NCI-H187 (cell line): ENCODE measurements at places on chromosomes 13 and 19.

DNA sequence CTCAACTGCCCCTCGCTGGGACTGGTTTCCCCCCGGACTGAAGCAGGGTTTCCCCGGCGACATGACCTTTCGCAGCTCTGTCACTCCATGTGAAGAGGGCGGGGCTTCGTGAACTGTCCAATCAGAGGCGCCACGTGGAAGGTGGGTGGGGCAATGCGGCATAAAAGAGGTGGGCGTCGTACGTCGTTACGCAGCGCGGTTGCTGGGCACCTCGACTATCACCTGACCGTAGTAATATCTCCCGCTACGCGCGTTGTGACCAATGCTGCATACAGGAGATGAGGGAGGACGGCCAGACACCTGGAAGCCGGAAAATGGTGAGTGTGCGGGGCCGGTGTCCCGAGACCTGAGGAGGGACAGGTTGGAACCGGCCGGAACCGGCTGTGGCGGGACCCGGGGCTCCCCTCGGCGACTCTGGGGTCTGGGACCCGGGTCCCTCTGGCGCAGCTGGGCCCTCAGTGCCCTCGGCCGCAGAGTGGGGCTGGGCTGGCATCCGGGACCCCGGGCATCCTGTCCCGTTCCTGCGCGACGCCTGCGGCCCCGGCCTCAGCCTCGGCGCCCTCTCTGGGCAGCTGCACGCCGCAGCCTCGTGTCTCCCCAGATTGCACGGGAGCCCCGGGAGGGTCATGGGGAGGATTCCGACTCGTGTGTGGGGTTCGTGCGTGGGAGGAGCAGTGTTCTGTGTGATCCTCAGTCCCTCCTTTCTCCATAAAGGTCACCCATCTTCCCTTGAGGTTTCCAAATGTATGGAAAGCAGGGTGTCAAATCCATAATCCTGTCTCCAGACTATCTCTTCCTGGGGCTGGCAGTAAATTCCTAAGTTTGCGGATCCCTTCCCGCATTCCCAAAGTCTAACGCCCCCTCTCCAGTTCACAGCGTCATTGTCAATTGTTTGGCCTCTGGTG, 32.2 kb downstream of the ZNF136 start:
- no peak for DNase-seq

GRCh38 chr13:35448465-35448864, 28.0 kb downstream of the MAB21L1 start:
- DNase-seq: no peak

GRCh38 chr13:95020298-95020987, 280.8 kb downstream of the ABCC4 start:
- DNase-seq: no peak

DNA sequence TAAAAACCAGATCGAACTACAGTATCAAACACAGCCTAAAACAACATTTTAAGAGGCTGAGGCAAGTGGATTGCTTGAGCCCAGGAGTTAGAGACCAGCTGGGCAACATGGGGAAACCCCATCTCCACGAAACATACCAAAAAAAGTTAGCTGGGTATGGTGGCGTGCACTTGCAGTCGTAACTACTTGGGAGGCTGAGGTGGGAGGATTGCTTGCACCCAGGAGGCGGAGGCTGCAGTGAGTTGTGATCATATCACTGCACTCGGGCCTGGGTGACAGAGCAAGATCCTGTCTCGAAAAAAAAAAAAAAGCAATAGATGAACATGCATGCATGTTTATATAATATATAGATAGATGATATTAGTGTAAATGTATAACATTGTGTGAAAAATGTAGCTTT, 5.2 kb upstream of the MRPS31 start:
- no peak for DNase-seq

- DNase-seq: no peak
Observed at GRCh38 chr13:49436890-49437289, 7.0 kb downstream of the CAB39L start.

DNA sequence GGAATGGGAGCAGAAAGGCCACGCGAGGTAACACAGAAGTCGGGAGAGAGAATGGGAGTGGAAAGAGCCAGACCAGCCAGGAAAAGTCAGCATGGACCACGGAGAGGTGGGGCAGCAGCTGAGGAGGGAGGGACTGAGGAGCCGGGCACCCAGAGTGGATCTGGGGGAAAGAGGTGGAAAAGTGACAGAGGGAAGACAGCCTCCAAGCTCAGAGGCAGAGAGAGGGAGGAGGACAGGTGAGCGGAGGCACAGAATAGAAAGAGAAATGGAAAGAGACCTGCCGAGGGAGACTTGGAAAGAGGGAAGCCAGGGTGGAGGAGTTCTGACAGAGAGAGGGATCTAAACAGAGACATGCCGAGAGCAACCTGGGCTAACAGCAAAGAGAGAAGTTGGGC, 1.6 kb downstream of the GRIK5 start:
- no peak for DNase-seq

GRCh38 chr13:104584481-104584880, 1518.3 kb upstream of the SLC10A2 start:
- no peak for DNase-seq

- no peak for DNase-seq
Observed at GRCh38 chr19:29328586-29328985, 115.6 kb upstream of the UQCRFS1 start.

- DNase-seq: no peak
Observed at GRCh38 chr13:69866555-69866954, 241.1 kb upstream of the ATXN8OS start.

- DNase-seq: no peak
Observed at GRCh38 chr13:35836446-35836845, 294.7 kb downstream of the DCLK1 start.

- DNase-seq: no peak
Observed at GRCh38 chr13:28163587-28163986, 25.2 kb downstream of the PAN3 start.

- no peak for DNase-seq
Observed at GRCh38 chr19:41409288-41409687, 11.7 kb downstream of the BCKDHA start.

DNA sequence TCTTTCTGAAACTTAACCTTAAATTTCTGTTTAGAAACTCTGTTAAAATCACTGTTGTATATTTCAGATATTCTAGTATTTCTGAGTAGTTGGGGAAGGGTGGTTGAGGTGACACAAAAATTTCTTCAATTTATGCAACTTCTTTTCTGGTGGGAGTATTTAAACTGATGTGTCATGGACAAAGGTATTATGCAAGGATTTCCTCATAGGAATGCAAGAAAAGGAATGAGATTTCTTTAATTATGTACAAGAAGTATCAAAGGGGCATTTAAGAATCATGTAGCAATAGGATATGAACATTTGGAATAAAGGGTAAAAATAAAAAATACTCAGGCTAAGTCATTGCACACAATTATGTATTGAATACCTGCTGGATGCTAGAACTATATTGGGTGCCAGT, 575.8 kb upstream of the KLF12 start:
- DNase-seq: no peak

- DNase-seq: no peak
Observed at GRCh38 chr19:10871711-10872545, 575 bp downstream of the CARM1 start.

- no peak for DNase-seq
Observed at GRCh38 chr13:42615691-42616090, 41.7 kb downstream of the TNFSF11 start.

DNA sequence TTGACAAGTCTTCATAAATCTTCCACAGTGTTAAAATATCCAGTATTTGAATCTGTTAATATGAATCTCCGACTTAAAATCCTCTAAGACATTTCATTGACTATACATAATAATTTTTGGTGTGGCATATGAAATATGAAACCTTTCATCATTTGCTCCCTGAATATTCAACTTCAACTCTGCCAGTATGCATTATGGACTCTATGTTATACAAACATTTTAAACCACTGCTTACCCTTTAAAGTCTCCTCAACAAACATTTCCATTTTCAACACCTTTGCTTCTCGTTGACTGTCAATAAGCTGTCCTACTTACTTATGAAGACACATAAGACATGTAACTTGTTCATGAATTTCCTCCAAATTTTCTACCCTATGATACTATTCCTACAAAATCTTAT, 579.4 kb upstream of the SLITRK6 start:
- DNase-seq: no peak

DNA sequence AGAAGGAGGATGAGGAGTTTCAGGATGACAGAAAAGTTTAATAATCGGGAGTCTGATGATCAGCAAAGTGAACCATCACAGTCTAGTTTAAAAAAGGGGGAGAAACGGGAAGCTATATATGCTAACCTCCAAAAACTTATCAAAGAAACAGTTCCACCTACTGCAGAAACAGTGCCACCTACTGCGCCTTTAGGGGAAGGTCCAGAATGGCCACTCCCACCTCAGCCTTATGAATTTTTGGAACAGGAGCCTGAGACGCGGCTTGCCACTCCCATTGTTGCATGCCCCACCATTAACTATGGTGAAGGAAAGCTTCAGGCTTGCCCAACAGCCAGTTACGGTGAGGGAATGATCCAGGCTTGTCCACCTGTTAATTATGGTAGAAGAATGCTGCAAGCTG, 929.0 kb downstream of the SLITRK6 start:
- DNase-seq: no peak

DNA sequence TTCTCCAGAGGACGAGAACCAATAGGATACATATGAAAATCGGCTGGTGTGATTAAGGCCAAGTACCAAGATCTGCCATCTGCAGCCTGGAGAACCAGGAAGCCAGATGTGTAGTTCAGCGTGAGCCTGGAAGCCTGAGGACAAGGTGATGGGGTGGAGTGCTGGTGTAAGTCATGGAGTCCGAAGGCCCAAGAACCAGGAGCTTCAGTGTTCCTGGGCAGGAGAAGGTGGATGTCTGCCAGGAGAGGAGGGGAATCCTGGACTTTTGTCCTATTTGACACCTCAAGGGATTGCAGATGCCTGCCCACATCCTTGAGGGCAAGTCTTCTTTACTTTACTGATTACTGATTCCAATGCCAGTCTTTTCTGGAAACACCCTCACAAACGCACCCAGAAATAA, 71.5 kb downstream of the SPATA13 start:
- DNase-seq: no peak

- peak; percentile 8 for DNase-seq
Observed at GRCh38 chr13:94620286-94620896, 18.7 kb downstream of the GPR180 start.

DNA sequence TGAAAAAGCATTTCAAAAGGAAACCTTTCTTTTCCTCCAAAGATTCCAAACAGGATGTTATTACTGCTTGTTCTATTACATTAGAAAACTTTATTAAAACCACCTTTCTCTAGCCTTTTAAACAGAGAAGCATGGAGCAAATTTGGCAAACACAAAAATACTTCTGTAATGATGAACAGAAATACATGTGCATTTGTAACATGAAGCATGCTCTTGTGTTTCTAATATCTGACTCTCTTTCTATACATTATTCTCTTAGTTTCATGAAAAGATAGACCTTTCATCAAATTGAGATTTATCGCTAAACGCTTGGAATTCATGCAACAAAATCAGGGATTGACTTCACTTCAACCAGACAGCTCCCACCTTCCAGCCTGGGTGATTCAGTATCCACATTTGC, 152.8 kb upstream of the IRS2 start:
- DNase-seq: no peak

- peak; percentile 37 for DNase-seq
Observed at GRCh38 chr13:42106998-42107397, 58.5 kb downstream of the DGKH start.

DNA sequence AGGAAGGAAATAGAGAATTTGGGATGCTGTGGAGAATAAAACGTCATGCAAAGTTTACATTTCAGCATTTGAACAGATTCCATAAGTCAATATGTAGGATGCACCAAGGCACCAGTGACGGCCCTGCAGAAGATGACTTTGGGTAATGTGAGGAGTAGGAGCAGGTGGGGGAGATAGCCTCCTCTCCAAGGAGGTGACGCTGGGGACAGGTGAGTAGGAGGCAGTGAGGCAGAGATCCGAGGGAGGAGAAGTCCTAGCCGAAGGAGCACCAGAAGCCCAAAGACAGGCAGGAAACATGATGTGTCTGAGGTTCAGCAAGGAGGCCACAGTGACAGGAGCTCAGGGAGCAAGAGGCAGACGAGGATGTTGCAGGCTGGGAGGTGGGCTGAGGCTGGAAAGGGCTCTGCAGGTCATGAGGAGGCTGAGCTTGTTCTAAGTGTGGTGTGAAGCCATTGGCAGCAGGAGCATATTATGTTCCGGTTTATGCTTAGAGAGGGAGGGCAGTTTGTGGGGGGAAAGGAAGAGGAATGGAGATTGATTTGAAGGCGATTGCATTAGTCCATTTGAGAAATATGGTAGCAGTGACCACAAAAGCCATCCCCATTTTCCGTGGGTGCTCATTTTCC, 55.7 kb upstream of the C1QTNF9 start:
- no peak for DNase-seq

GRCh38 chr19:34350161-34350561, 14.8 kb upstream of the GPI start:
- DNase-seq: no peak

GRCh38 chr19:15390814-15391213, 11.2 kb upstream of the AKAP8 start:
- no peak for DNase-seq

DNA sequence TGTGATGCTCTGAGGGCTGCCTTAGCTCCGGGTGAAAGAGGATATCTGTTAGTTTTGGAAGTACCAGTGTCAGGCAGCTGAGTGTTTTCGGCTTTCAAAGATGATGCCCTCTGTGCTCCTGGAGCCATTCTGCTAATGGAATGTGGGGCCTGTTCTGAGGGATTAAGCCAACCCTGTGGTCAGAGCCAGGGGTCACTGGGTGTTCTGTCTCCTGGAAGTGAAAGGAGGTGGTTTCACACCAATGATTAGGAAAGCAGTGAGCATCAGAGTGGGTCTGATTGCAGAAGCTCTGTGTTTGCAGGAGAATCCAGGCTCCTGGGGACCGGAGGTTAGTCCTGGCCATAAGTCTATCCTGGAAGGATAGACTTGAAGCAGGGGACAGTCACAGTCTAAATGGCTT, 94.6 kb downstream of the UQCRFS1 start:
- no peak for DNase-seq

GRCh38 chr13:33116321-33117010, 100.2 kb downstream of the KL start:
- no peak for DNase-seq
